Endothelial cell of umbilical vein (primary cell): ENCODE measurements at places on chromosomes 4 and X.

DNA sequence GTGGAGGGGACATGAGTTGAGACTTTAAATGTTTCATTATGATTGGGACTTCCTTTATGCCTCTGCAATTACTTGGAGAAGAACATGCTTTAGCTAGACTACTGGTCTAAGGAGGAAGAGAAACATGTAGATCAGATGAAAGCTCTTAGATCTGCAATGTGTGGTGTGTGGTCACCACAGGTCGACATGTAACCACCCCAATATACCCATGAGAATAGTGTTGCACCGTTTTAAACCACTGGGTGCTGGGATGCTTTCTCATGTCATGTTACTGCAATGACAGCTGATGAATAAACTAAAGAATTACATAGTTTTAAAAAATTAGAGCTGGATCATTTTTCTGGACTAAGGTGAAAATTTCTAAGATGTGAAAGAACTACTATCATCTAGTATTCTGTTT, 1039.7 kb downstream of the RAPGEF2 start:
- no peak for DNase-seq

- DNase-seq, result no peak
Observed at GRCh38 chrX:107146670-107147069, 28.0 kb upstream of the RBM41 start.

DNA sequence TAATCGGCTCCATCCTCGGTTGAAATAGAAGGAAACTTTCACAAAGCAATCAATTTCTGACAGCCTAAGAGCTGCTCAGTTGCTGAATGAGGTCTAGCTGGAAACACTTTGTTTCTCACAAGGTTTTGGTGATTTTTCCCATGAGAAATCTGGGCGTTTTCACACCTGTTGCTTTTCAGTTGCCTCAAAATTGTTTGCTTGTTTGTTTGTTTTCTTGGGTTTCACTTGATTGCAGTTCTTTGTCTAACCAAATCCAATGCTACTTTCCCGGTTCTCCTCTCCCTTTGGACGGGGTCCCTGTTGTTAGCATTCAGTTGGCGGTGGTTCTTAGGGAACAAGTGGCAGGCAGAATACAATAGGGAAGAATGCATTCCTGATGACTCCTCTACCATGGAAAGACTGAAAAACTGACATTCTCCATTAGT, 135.5 kb downstream of the PALLD start:
- peak; percentile 50 for DNase-seq

GRCh38 chrX:68098431-68098830, 334.9 kb downstream of the OPHN1 start:
- no peak for DNase-seq

DNA sequence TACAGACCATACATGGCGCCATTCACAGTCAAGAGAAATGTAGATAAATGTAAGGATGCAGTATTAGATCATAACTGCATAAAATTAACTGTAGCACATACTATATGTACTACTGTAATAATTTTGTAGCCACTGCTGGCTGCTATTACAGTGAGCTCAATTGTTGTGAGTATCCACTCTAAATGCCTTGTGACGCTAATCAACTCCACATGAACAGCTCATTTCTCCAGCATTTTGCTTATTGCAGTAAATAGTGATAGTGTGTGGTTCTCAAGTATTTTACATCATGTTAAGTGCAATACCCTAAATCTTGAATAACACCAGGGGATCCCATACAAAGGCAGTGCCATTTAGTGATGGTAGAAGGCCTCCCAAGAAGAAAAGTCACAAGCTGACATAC, 21.2 kb downstream of the FGFBP1 start:
- no peak for DNase-seq
